ENCODE measurements at places on chromosomes 12 and 14. TPM values are rescaled to one million over a fixed set of nuclear protein-coding genes. Genes with fewer than 3 reads are reported as not detected.

DNA sequence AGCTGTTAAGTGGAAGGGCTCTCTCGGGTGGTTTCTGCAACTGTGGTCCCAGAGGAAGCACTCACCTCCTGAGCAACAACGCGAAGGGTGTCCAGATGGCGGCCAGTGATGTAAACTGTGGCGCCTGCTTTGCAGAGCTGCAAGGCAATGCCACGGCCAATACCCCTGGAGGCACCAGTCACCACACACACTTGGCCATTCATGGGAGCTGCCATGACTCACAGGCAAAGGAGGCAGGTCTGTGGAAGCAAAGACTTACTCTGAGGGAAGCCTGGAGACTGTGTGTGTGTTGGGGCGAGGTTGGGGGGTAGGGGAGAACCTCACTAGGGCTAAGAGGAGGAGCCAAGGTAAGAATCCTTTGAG, 707 bp downstream of the DHRS1 start:
- H3K4me3 ChIP-seq, result peak overlapping the region; percentile 95
- DNase-seq, result peak; percentile 91
- H3K27ac ChIP-seq, result peak overlapping the region; percentile 78
- no peaks in the 10 kb centered on the region for H3K27me3 ChIP-seq
- peaks cover 65% of the 10 kb centered on the region for H3K36me3 ChIP-seq
- peaks cover 33% of the 10 kb centered on the region for H3K4me1 ChIP-seq

- H3K4me3 ChIP-seq, result no peak overlapping the region
- no peak for DNase-seq
- H3K36me3 ChIP-seq, result no peaks in the 10 kb centered on the region
- no peaks in the 10 kb centered on the region for H3K27me3 ChIP-seq
- H3K4me1 ChIP-seq, result no peaks in the 10 kb centered on the region
- no peak overlapping the region for H3K27ac ChIP-seq
Measured at GRCh38 chr12:4985820-4986219, 57.9 kb upstream of the KCNA5 start.

DNA sequence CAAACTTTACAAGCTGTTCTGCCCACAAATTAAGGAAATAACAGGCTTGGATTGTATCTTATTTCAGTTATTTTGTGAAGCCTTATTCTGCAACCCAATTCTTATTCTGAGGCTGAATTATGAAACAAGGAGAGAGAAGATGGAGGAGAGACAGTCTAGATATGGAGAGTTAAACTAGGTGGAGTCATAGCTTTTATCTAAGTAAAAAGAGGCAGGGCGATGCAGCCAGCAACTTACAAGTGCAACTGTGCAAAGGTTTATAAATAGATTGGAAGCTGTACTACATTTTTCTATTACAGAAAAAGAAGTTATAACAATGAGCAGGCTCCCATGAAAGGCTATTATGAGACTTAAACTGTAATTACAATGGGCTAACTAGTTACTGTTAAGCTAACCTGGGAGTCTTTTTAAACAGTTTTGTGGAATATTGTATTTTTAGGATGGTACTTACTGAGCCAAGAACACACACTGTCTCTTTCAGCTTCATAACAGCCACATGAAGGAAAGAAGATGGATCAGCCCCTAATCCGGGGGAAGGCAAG, 22.4 kb downstream of the NID2 start:
- no peak overlapping the region for H3K27ac ChIP-seq
- H3K27me3 ChIP-seq, result no peaks in the 10 kb centered on the region
- no peak overlapping the region for H3K4me3 ChIP-seq
- DNase-seq, result no peak
- H3K4me1 ChIP-seq, result peaks cover 14% of the 10 kb centered on the region
- H3K36me3 ChIP-seq, result no peaks in the 10 kb centered on the region

GRCh38 chr12:2688381-2688931, 106.3 kb upstream of the FKBP4 start:
- no peaks in the 10 kb centered on the region for H3K36me3 ChIP-seq
- DNase-seq, result no peak
- H3K27me3 ChIP-seq, result peaks cover 40% of the 10 kb centered on the region
- no peak overlapping the region for H3K4me3 ChIP-seq
- H3K4me1 ChIP-seq, result no peaks in the 10 kb centered on the region

DNA sequence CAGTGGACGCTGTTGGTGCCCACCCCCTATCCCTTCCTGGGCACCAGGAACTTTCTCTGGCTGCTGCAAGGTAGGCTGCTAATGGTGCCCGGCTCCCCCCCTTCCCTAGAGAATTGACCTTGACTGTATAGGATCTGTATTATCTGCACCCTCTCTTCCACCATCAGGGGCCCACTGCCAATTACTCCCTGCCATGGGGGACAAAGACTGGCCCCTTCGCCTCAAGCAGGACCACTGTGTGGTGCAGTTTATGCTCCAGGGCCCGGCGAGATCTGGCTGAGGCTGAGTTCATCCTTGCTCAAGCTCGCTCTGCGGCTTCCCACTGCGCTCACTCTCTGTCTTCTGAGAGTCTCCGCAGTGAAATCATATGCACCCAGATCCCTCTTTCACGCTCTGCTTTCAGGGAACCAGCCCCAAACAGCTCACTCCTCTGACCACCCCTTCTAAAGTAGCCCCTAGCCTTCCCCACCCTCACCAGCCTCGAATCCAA, 95.2 kb downstream of the LGMN start:
- H3K36me3 ChIP-seq, result peaks cover 7% of the 10 kb centered on the region
- no peaks in the 10 kb centered on the region for H3K27me3 ChIP-seq
- H3K4me3 ChIP-seq, result no peak overlapping the region

DNA sequence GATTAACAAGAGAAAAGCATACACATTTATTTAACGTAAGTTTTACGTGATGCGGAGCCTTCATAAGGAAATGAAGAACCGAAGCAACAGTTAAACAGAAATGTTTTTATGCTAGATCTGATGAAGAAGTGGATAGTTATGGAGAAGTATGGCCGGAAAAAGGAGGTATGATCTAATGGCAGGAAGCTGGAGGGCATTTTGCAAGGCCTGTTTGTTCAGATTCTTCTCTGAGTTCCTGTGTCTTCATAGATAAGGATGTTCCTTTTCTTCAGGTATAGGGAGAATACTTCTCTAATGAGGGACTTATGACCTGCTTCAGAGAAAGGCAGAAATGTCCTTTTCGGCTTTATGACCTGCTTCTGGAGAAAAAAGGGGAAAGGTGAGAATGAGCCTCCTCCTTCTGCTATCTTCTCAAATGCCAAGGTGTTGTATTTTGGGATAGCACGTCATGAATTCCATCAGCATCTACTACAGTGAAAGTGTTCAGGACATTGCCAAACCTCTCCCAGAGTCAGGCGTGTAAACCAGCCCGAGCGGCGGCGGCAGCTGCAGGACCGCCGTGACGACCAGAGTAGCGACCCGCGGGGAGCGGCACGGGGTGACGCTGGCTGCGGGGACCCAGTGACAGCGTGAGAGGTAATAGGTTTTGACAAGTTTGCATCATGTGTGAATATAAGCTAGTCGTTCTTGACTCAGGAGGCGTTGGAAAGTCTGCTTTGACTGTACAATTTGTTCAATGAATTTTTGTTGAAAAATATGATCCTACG, 33.7 kb upstream of the SGPP1 start:
- no peaks in the 10 kb centered on the region for H3K36me3 ChIP-seq
- no peak overlapping the region for H3K27ac ChIP-seq
- no peak overlapping the region for H3K4me3 ChIP-seq

CMKLR1 gene
- 0.12 TPM for total RNA-seq

DEGS2 gene
- 0.07 TPM for total RNA-seq

CLEC2B gene
- 1.8 TPM for total RNA-seq

CELA1 gene
- not detected for total RNA-seq
